ENCODE measurements at places on chromosomes 6 and 20.

GRCh38 chr6:88712243-88712936 lies 251.0 kb downstream of the RNGTT start:
- no peak for DNase-seq

DNA sequence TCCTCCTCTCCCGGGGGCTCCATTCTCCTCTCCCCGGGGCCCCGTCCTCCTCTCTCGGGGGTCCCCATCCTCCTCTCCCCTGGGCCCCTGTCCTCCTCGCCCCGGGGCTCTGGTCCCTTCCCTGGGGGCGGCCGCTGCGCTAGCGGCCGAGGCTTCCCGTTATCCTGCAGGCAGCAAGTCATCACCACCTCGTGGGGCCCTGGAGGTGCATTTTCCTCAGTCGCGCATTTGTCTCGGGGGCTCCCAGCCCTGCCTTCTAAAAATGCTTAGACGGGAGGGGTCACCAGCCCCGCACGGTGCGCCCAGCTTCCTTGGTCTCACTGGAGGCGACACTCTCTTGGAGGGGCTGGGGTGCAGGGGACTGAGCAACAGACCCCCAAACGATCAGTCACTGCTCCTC lies 216.5 kb downstream of the QKI start:
- DNase-seq, result no peak

DNA sequence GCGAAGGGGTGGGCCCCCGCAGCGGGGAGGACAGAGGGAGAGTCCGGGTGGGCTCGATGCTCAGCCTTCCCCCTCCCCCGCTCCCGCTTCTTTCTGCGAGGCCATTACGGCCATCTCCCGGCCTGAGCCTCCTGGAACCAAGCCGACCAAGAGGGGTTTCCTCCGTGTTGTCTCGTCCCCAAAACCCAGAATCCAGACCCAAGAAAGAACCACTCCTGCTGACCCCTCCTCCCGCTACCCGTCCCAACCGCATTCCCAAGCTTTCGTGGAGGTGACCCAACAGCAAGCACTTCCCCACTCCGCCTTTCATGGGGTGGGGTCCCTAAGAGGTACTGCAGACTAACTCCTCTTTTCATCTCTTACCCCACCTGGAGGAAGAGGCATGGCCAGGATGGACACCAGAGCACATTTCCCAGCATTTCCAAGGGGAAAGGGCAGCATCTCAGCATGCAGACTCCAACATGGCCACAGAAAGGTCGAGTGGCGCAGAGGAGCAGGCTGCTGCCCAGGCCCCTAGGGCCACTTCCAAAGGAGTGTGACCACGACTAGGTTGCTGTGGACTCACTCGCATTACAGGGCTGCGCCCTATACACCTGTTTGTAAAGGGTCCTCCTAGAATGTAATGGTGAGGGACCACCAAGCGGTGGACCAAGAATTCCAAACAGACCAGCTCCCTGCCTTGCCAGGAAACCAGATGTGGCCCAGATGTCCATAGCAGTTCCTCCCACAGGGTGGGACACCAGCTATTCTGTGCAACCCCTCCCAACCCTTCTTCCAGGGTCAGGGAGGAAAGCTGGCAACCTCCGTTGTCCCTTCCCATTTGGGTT lies 53.4 kb downstream of the MRPL14 start:
- no peak for DNase-seq

GRCh38 chr20:8545212-8545611 lies 413.1 kb downstream of the PLCB1 start:
- DNase-seq, result no peak

DNA sequence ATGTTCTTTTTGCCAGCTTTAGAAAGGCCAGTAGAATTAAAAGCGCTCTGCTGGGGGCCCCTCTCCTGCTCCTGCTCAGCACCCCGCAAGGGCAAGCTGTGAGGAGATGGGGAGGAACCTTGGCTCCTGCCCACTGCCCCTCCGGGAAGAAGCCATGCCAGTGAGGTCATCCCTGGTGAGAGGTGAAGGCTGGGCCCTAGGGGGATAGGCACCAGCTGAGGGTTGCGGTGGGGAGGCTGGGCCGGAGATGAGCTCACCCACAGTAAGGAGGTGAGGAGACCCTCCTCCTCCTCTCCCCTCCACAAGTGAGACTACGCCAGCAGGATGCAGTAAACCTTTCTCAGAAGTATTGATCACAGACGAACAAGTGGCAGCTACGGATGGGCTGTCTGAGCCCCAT lies 32.1 kb downstream of the LRFN2 start:
- DNase-seq, result no peak

DNA sequence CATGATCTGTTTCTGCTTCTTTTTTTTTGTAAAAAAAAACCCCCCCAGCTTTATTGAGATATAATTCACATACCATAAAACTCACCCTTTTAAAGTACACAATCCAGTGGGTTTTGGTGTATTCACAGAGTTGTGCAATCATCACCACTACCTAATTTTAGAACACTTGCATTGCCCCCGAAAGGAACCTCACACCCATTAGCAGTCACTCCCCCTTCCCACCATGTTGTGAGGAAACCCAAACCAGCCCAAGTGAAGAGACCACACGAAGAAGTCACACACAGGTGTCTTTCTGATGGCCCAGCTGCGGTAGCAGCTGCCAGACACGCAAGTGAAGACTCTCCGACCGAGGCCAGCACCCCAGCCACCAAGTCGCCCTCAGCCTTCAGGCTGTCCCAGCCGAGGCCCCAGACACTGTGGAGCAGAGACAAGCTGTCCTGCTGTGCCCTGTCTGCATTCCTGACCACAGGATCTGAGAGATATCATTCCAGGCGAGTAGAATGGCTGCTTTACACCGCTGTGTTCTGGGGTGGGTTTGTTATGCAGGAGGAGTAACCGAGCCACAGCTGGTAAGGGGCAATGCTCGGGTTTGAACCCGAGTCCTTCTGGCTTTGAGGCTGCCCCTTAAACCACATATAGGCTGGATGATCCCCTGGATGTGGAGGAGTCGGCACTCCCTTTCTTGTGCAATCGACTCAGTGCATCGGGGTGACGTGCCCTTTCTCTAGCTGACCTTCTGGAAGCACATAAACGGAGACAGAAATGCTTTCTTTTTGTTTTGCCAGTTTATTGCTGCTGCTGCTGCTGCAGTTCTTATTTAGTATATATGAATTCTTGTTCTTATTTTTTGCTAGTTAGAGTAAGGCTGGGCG lies 59.1 kb upstream of the PTPN1 start:
- DNase-seq, result no peak

GRCh38 chr6:54916858-54917257 lies 70.3 kb downstream of the FAM83B start:
- no peak for DNase-seq

- no peak for DNase-seq
Measured at GRCh38 chr6:13463941-13464340, 23.5 kb downstream of the GFOD1 start.

- no peak for DNase-seq
Measured at GRCh38 chr6:162538643-162539064, 188.9 kb downstream of the PRKN start.

DNA sequence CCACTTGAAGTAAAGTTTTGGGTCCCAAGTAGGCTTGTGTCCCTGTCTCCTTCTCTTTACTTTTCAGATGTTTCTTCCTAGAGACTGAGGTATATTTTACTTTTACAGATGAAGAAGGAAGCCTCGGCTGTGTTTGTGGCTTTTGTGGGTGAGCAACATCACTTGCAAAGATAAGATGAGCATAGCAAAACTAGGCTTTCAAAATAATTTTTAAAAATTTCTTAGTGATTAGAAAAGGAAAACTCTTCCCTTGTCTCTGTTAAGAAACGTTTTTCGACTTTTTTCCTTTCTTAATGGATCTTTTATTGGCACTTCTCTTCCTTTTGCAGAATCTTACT lies 7.6 kb downstream of the PTPN1 start:
- no peak for DNase-seq

Measured in activated CD4-positive, CD25-positive, alpha-beta regulatory T cell (primary cell).